ENCODE measurements at places on chromosomes 7 and 10. TPM values are rescaled to one million over a fixed set of nuclear protein-coding genes. Genes with fewer than 3 reads are reported as not detected.

Gene FAM221A
- total RNA-seq, result 5.5 TPM

Gene CARD11
- 0.28 TPM for total RNA-seq

Gene HOXA6
- 0.32 TPM for total RNA-seq

Gene HABP2
- 0.12 TPM for total RNA-seq

Gene ABCB1
- total RNA-seq, result 22.8 TPM

Gene PGAM2
- total RNA-seq, result 2.5 TPM

DNA sequence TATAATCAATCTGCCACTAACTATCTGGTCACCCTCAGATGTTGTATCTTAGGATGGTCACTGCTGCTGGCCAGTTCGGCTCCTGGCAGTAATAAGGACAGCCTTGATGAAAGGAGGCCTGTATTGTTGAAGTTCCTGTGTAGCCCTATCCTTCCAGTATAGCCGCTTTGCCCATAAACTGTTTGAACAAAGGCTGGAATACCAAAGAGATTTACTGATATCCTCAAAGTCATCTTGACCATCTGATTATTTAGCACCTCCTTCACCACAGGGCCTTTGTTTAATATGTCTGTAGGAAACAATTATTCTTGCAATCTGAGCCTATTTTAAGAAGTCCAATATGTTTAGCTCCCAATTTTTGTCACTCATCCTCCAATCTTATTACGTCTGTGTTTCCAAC is 77.7 kb downstream of the HYCC1 start:
- no peaks in the 10 kb centered on the region for H3K27me3 ChIP-seq
- no peaks in the 10 kb centered on the region for H3K4me1 ChIP-seq
- no peak overlapping the region for H3K4me3 ChIP-seq
- no peak overlapping the region for H3K27ac ChIP-seq

DNA sequence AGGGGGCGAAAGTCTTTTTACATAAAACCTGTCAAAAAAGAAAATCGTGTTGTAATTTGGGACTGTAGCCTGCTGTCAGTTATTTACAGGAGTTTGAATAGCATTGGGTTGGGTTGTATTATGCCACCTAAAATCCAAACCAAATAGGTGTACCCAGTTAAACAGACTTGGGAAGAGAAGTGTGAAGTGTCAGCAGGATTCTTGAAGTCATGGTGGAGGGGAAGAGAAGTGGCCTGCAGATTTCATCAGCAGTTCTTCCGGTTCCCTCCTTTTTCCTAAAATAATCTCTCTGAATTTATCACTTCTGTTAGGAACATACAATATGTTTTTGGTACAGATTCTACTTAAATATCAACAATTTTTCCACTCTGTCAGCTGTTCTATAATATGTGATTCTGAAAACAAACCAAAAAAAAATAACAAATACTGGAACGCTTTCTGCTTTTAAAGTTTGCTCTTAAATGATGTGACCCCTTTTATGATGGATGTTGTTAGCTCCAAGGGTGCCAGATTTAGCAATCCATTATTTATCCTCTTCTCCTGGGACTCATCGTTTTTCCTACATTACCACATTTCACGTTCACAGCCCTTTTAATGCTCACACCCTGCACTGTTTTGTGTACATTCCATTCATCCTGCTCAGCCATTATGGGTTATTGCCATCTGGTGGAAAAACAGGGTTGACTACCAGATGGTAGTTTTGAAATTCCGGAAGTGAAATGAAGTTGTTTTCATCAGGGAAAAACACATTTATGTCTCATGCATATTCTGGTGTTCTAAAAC is 18.7 kb upstream of the ARHGAP12 start:
- peak; percentile 15 for DNase-seq
- H3K36me3 ChIP-seq, result no peaks in the 10 kb centered on the region
- no peak overlapping the region for H3K27ac ChIP-seq

- no peaks in the 10 kb centered on the region for H3K36me3 ChIP-seq
- H3K4me3 ChIP-seq, result no peak overlapping the region
- no peaks in the 10 kb centered on the region for H3K27me3 ChIP-seq
- DNase-seq, result no peak
Measured at GRCh38 chr7:55148571-55148970, 129.8 kb downstream of the EGFR start.

GRCh38 chr10:93915598-93915997 is 21.8 kb downstream of the SLC35G1 start:
- no peaks in the 10 kb centered on the region for H3K27me3 ChIP-seq
- no peak for DNase-seq
- no peak overlapping the region for H3K4me3 ChIP-seq
- no peak overlapping the region for H3K27ac ChIP-seq
- H3K36me3 ChIP-seq, result no peaks in the 10 kb centered on the region
- peaks cover 4% of the 10 kb centered on the region for H3K4me1 ChIP-seq

- H3K4me1 ChIP-seq, result no peaks in the 10 kb centered on the region
- no peaks in the 10 kb centered on the region for H3K27me3 ChIP-seq
- no peaks in the 10 kb centered on the region for H3K36me3 ChIP-seq
Measured at GRCh38 chr10:60414111-60414510, 24.4 kb upstream of the ANK3 start.

GRCh38 chr10:112953174-112954159 is 3.4 kb downstream of the TCF7L2 start:
- peak overlapping the region; percentile 93 for H3K27ac ChIP-seq
- H3K27me3 ChIP-seq, result no peaks in the 10 kb centered on the region
- peak; percentile 49 for DNase-seq
- H3K4me1 ChIP-seq, result peaks cover 21% of the 10 kb centered on the region

- no peak overlapping the region for H3K27ac ChIP-seq
- no peaks in the 10 kb centered on the region for H3K36me3 ChIP-seq
- no peak overlapping the region for H3K4me3 ChIP-seq
- H3K4me1 ChIP-seq, result no peaks in the 10 kb centered on the region
- H3K27me3 ChIP-seq, result no peaks in the 10 kb centered on the region
Measured at GRCh38 chr10:126519185-126519584, 130.9 kb upstream of the ADAM12 start.

DNA sequence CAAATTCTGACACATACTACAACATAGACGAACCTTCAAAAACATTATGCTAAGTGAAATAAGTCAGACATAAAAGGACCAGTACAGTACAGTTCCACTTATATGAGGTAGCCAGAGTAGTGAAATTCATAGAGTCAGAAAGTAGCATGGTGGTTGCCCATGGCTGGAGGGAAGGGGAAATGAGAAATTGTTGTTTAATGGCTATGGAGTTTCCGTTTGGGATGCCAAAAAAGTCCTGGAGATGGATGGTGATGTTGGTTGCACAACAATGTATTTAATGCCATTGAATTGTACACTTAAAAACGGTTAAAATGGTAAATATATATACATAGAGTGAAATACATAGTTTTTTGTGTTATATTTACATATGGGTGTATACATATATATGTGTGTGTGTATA is 2.1 kb upstream of the SLC37A3 start:
- H3K27me3 ChIP-seq, result no peaks in the 10 kb centered on the region
- H3K4me1 ChIP-seq, result peaks cover 2% of the 10 kb centered on the region
- no peak overlapping the region for H3K4me3 ChIP-seq
- no peaks in the 10 kb centered on the region for H3K36me3 ChIP-seq
- no peak for DNase-seq
- H3K27ac ChIP-seq, result no peak overlapping the region

DNA sequence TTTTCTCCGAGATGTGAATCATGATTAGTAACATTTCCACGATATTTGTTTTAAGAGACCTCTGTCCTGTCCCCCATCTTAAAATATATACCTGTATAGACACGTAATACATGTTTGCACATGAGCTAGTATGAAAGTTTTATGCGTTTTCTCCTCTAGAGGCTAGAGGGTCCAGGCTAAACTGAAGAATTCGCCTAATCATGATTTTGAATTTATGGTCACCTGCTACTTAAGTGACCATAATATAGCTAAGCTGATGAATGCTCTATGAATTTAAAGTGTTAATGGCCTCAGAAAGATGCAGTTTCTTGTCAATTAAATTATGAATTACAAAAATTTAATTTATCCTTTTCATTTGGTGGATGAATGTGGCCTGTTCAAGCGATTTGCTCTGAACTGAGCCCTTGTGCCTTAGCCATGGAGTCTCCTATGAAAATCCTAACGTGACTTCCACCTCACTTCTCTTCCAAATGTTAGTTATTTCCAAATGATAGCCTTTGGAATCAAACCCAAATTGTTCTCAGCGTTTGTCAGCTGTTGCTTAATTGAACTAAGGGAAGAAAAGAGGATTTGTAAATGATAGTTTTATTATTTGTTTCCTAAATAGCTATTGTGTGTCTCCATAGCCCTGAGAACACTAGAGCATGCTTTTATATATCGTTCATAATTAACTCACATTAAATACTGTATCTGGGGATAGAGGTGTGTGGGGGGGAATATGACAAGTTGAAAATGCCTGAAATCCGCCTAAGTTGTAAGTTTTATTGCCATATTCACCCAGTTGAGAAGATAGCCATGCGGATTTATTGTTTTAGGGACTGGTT is 2.3 kb downstream of the CELF2 start:
- no peak overlapping the region for H3K27ac ChIP-seq
- DNase-seq, result no peak
- no peaks in the 10 kb centered on the region for H3K27me3 ChIP-seq
- peak overlapping the region; percentile 96 for H3K4me3 ChIP-seq
- H3K4me1 ChIP-seq, result peaks cover 5% of the 10 kb centered on the region
- no peaks in the 10 kb centered on the region for H3K36me3 ChIP-seq

DNA sequence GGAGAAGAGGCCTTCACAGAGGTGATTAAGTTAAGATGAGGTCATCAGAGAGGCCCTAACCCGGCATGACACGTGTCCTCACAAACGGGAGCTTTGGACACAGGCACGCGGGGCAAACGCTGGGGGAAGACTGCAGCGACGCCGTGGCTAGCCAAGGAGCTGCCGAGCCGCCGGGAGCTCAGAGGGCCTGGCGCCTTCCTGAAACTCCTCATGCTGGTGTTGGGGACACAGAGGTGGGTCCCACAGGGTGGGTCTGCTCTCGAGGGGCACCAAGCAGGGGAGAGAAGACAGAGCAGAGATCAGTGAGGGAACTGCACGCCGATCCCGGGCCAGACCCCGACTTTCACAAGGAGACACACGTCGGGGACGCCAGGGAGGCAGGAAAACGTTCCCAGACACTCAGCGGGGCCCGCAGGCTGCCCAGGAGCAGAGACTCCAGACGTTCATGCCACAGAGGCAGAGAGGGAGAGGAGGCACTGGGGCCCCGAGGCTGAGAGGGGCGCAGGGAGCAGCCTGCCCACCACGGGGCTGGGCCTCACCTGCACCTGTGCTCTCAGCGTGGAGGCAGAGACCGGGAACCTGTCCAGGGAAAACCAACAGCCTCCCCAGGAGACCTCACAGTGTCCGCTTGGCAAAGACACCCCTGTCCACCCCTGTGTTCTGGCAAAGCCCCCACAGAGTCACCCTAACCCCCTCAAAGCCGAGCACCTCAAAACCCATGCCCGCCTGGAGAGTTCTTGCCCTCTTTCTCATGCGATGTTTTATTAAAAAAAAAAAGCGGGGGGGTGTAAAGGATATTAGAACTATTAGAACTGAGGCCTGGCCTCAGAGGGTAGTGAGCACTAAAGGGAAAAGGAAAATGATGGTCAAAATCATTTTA is 103.8 kb downstream of the PDGFA start:
- DNase-seq, result no peak
- no peaks in the 10 kb centered on the region for H3K36me3 ChIP-seq
- no peak overlapping the region for H3K4me3 ChIP-seq

DNA sequence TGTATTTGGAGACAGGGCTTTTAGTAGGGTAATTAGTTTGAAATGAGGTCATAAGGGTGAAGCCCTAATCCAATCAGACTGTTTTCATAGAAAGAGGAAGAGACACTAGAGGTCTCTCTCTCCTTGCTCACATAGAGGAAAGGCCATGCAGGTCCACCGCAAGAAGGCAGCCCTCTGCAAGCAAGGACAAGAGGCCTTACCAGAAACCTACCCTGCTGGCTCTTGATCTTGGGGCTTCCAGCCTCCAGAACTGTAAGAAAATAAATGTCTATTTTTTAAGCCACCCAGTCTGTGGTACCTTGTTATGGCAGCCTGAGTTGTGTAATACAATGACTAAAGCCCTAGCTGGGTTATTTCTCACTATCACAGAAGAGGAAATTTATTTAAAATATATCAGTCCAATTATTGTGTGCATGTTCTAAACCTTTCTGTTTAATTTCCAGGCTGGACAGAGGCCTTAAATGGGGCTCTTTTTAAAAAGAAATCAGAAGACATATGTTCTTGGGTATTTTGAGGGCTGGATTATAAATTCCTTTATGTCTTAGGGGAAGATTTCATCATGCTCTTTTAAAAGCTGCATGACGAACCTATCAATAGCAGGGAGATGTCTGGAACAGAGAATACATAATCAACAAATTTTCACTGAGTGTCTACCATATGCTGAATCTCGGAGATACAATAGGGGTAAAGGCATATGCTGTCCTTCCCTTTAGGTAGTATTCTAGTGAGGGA is 12.9 kb upstream of the TMEM26 start:
- no peaks in the 10 kb centered on the region for H3K27me3 ChIP-seq
- no peak overlapping the region for H3K4me3 ChIP-seq
- no peak for DNase-seq

GRCh38 chr10:69043931-69044531 is 43.9 kb upstream of the SRGN start:
- H3K4me1 ChIP-seq, result no peaks in the 10 kb centered on the region
- no peak for DNase-seq
- no peaks in the 10 kb centered on the region for H3K36me3 ChIP-seq
- H3K4me3 ChIP-seq, result no peak overlapping the region
- no peak overlapping the region for H3K27ac ChIP-seq
- no peaks in the 10 kb centered on the region for H3K27me3 ChIP-seq

- H3K27ac ChIP-seq, result no peak overlapping the region
- H3K4me1 ChIP-seq, result no peaks in the 10 kb centered on the region
- no peaks in the 10 kb centered on the region for H3K27me3 ChIP-seq
- no peak for DNase-seq
Measured at GRCh38 chr10:56632537-56632936, 271.5 kb upstream of the ZWINT start.

GRCh38 chr10:31133251-31133791 is 101.7 kb upstream of the ZNF438 start:
- peaks cover 5% of the 10 kb centered on the region for H3K4me1 ChIP-seq
- H3K27ac ChIP-seq, result peak overlapping the region; percentile 21
- DNase-seq, result no peak
- H3K27me3 ChIP-seq, result no peaks in the 10 kb centered on the region
- H3K4me3 ChIP-seq, result peak overlapping the region; percentile 45

DNA sequence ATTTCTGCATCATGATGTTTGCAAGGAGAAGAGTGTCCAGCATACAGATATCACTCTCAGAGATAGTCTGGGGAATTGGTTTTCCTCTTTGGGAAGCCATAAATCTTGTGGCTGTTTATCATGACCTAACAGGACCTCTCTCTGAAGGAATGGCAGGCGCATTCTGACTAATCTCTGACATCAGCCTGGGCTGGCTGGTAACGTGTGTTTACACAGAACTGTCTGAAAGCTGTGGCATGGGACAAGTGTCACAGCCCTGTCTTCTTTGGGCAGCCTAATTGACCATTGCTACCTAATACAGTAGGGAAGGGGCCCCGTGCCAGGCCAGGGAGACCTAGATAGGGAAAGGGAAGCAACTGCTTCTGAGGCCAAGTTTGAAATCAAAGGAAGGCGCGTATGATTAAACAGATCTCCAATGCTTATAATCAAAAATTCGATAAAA is 73.9 kb upstream of the CABCOCO1 start:
- H3K27ac ChIP-seq, result no peak overlapping the region
- no peaks in the 10 kb centered on the region for H3K27me3 ChIP-seq
- H3K4me3 ChIP-seq, result no peak overlapping the region
- no peaks in the 10 kb centered on the region for H3K36me3 ChIP-seq
